Non-pigmented ciliary epithelial cell (primary cell): ENCODE measurements at places on chromosomes 12 and 14.

- DNase-seq: no peak
These were observed 150.1 kb downstream of the NAV3 start for GRCh38 chr12:77980782-77981181.

DNA sequence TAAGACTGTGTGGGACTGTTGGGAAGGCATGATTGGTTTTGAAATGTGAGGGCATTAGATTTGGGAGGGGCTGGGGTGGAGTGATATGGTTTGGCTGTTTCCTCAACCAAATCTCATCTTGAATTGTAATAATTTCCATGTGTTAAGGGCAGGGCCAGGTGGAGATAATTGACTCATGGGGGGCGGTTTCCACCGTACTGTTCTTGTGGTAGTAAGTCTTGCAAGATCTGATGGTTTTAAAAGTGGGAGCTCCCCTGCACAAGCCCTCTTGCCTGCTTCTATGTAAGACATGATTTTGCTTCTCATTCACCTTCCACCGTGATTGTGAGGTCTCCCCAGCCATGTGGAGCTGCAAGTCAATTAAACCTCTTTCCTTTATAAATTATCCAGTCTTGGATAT, 76.6 kb upstream of the PPFIA2 start:
- no peak for DNase-seq

GRCh38 chr12:92634730-92635129, 68.1 kb upstream of the PLEKHG7 start:
- DNase-seq: no peak

DNA sequence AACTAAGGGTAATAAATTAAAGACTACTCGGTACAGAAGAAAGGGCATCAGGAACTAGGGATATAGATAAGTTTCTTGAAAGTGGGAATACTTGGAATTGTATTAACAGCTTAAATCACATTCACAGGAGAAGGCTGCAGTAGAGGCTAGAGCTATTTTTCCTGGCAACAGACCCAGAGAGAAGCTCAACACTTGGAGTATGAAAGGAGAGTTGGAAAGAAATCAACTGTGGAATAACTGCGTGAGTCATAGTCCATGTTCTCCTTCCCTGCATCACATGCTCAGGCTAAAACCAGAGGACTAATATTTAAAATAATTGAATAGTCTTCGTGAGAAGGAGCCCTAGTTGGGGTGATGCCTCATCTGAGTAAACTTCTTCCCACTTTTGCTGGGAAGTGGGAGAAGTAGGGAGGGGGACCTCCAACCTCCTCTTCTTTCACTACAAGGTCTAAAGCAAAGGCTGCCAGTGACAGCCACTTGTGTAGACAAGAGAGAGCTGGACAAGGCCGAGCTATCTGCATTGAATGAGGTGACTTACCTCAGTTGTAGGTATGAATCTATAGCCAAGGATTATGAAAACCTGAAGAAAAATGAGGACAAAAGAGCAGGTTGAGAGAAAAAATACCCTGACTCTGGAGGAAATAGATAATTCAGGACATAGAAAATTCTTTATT, 32.7 kb downstream of the DYRK2 start:
- peak; percentile 83 for DNase-seq

GRCh38 chr12:6367065-6367968, 8.0 kb downstream of the SCNN1A start:
- no peak for DNase-seq

GRCh38 chr14:102729268-102729667, 48.0 kb upstream of the TRAF3 start:
- no peak for DNase-seq

DNA sequence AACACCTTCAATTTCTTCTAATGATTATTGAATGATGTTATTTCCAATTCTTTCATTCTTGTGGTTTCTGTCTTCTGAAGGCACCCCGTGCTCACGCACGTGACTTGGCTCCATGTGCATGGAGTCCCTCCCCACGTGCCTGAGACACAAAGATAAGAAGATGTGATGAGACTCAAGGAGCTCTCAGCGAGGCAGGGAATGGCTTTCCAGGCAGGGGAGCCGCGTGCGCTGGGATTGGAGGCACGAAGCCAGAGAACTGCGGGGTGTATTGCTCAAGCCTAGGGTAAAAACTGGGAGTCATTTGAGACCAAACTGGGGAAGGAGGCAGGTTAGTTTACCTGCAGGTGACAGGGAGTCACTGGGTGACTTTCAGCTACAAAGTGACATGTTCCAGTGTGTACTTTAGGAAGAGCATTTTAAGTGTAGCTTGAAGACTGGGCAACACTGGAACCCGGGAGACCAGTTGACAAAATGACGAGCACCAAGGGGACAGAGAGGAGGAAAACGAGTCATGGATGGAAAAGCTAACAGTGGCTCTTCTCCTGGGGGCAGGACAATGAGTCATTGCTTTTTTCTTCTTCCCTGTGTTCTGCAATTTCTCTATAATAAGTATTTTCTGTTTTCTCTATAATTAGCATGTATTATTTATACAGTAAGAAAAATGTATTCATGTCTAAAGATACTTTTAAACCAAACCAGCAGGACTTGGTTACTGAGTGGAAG, 311.7 kb upstream of the FKBP4 start:
- DNase-seq: no peak

DNA sequence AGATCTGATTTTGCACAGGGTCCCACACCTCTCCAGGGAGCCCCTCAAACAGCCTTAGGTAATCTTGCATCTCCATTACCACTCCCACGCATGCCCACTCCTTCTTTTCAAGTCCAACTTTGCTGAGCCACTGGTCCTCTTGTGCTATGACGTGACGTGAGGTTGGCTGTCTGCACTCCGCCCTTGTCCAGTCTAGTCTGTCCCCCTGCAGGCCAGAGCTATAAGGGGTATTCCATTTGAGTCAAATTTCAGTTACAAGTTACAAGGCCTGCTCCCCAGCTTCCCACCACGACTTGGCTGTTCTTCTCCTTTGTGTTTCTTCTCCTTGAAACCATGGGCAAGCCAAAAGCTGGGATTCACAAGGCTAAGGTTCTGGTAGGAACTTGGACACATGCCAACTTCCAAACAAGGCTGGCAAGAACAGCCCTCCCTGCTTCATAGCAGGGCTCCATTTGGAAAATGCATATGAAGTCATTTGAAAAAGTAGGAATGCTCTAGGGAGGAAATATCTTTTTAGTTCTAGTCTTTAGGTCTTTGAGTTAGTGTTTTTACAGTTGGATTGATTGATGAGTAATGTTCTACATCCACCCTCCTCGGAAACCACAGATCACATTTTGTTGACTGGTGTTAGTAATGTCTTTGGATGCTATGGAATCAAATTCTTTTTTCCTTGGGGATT, 49.1 kb downstream of the KCNA1 start:
- no peak for DNase-seq

GRCh38 chr12:6200256-6201212, at the start of gene CD9:
CD9 (plus strand) TSS chr12:6200400; CDS start chr12:6200500, 100 bp downstream.
- DNase-seq: no peak

- no peak for DNase-seq
These were observed 125.3 kb upstream of the ATF7IP start for GRCh38 chr12:14239935-14240872.

GRCh38 chr12:99528478-99528877, 119.1 kb upstream of the GARIN6 start:
- DNase-seq: no peak

GRCh38 chr12:9948606-9949296, 16.6 kb upstream of the CLEC2A start:
- no peak for DNase-seq

DNA sequence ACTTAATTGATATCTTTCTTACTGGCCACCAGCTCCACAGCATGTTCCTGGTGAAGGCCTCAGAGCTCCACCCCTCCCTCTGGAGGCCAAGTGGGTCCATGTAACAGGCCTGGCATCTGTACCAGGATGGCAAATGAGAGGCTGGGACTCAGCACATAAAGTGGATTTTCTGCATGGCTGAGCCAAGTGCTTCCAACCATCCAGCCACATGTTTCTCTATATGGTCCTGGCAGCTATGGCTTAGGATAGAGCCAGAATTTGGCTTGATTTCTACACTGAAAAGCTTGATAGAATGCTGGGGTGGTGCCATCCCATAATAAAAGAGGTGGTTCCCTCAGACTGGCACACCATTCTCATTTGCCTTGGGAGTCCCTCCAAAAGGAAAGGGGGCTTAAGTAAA, 94.1 kb downstream of the PAX9 start:
- no peak for DNase-seq

- no peak for DNase-seq
These were observed 26.7 kb downstream of the NTN4 start for GRCh38 chr12:95763809-95764253.

GRCh38 chr12:70948976-70949336, 28.4 kb upstream of the PTPRR start:
- DNase-seq: no peak

DNA sequence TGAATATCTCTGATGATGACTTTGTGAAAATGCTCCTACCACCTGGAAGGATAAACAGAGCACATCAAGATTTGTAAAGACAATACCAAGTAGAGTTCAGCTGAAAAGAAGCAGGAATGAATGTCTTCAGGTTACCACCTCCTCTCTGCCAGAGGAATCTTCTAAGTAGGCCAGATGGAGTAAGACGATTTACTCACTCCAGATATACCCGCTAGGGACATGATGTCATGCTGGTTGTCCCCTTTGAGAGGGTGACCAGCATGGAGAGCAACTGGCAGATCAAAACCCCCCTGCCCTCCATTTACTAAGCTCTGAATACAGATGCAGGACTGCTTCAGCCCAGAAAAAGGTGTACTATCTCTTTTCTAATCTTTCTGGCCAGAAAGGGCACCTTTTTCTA, 39.3 kb upstream of the HSPB8 start:
- no peak for DNase-seq

- DNase-seq: no peak
These were observed 219.6 kb upstream of the TMTC1 start for GRCh38 chr12:30003321-30003720.

- no peak for DNase-seq
These were observed 485.6 kb downstream of the FLRT2 start for GRCh38 chr14:86015511-86015910.

- no peak for DNase-seq
These were observed 61.4 kb upstream of the BEGAIN start for GRCh38 chr14:100648474-100649172.

DNA sequence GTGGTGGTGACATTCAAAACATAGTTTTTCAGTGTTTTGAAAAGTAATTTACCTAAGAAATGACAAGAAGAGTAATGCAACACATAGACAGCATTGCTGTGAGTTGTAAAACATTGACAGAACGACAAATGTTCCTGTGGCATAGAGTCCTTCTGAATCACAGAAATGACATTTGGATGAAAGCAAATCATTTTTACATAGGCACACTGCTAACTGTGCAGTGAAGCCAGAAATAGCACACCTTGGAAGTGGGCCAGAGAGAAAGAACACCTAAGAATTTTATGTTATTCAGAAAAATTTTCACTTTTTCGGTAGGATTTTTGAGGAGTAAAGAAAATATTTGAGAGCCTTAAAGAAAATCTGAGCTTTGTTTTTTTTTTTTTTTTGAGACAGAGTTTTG, 100.6 kb downstream of the ANO4 start:
- no peak for DNase-seq

GRCh38 chr12:47839214-47839876, 19.6 kb upstream of the HDAC7 start:
- no peak for DNase-seq

GRCh38 chr12:26830783-26831551, 2.0 kb downstream of the ITPR2 start:
- no peak for DNase-seq

- DNase-seq: no peak
These were observed 7.3 kb downstream of the PHB2 start for GRCh38 chr12:6963016-6963731.

DNA sequence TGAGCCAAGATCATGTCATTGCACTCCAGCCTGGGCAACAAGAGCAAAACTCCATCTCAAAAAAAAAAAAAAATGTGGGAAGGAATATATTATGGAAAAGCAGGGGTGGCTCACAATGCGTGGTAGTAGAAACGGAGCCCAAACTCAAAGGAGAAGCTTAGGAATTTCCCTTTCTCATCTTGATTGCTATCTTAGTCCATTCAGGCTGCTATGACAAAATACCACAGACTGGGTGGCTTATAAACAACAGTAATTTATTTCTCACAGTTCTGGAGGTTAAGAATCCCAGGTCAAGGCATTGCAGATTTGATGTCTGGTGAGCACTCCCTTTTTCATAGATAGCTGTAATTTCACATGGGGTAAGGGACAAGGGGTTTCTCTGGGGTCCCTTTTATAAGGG, 153.8 kb upstream of the KRR1 start:
- DNase-seq: no peak

DNA sequence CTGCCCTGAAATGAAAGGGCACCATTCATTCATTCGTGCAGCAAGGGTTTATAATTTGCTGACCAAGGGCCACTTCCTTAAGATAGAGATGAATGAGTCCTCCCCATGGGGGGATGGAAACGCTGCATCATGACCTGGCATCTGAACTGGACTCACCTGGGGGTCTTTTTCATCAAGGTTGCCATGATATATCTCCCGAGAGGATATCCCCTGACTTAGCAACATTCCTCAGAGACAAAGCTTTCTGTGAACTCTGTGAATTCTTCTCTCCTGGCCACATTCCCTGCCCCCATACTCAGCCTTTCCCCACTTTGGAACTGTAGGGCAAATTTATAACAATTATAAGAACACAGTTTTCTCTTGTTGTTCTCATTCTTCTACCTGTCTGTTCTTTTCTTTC, 30.8 kb downstream of the SRRM4 start:
- DNase-seq: no peak

DNA sequence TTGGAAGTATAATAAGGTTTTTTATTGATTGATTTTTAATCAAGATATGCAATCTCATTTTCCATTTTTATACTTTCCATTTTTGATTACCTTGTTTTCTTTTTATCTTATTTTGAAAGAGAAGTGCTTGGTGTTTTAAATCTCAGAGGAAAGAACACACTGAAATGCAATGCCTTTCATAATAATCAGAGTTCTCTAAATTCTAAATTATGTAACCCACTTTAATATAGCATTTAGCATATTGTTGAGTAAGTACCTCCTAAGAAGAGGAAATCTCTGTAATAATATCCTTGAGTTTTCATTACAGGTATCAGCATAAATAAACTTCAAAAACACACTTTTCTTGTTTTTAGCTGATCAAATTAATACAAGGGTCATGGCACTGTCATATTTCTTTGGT, 96.9 kb downstream of the GTF2A1 start:
- DNase-seq: no peak

GRCh38 chr12:100391856-100392255, 35.0 kb downstream of the SLC17A8 start:
- no peak for DNase-seq

DNA sequence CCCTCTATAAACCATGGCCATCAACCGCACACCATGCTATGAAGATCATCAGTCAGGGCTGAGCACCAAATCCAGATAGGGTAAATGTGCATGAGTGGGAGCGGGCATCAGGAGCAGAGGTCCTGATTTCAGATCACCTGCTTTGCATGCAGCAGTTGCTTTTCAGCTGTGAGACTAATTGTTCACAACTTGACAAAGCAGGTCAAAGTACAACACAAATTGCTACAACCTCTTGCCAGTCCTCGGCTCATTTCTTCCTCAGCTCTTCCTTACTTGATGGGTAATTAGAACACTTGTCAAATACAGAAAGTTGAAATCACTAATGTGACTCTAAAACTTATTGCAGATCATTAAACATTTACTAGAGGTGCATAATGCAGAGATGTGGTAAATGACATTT, 171.6 kb downstream of the PPM1H start:
- DNase-seq: no peak

- no peak for DNase-seq
These were observed at the start of gene PAPLN for GRCh38 chr14:73237219-73237785. PAPLN (plus strand) TSS chr14:73237506; CDS start chr14:73239779, 2,273 bp downstream.
